T-helper 17 cell (primary cell): ENCODE measurements at places on chromosomes 2 and 18.

DNA sequence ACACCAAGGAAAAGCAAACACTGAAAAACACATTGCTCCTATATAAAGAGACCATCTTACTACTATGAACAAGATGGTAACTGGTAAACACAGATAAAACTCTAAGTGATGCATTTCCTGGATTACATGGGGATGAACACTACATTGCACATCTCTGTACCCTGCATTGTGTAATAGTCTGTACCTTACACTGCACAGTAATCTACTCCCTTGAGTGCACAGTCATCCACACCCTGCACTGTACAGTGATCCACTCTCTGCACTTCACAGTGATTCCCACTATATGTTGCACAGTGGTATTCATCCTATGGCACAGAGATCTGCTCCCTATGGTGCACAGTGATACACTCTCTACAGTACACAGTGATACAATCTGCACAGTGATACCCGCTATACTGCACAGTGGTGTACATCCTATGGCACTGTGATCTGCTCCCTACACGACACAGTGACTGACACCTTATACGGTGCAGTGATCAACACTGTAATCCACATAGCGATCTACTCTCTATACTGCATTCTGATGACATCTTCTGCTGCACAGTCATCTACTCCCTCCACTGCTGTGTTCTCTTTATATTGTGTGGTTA, 462.2 kb upstream of the RGPD4 start:
- DNase-seq, result no peak

DNA sequence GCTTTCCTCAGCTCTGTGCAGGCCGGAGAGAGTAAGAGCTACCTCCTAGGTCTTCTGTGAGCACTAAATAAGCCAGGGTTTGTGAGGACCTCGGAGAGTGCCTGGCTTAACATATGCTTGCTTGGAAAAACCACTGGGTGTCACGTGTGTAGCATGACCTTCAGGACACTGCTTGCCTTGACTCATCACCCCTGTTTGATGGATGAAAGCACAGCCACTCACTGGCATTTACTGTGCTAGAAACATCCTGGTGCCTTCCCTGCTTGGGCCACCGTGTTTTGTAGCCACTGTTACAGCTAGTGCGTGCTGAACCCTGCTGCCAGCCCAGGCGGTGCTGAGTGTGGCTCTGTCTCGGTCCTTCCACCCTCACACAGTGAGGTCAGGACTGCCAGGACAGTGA, 34.8 kb upstream of the ITM2C start:
- no peak for DNase-seq

GRCh38 chr2:100207411-100207885, 65.1 kb upstream of the AFF3 start:
- DNase-seq, result no peak

- DNase-seq, result no peak
These were observed 85.6 kb upstream of the SPTBN1 start for GRCh38 chr2:54370405-54371104.

DNA sequence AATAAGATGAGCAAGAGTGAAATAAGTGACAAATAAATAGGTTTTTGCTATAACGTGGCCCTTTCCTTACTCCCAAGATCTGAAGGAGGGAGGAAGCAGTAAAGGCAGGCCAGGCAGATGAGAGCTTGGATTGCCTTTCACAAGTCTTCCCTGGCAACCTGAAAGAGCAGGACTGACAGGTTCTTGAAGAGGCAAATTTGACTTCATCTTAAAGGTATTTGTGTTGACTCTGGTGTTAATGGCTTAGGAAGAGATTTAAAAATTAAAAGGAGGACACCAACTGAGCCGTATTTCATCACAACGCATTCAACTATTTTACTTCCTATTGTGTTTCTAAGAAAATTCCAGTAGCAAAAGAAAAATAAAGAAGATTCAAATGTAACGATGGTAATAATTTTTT, 3.2 kb downstream of the STRN start:
- DNase-seq, result no peak

- DNase-seq, result no peak
These were observed 18.9 kb downstream of the SAG start for GRCh38 chr2:233326500-233326899.

GRCh38 chr18:9362869-9363268, 28.3 kb downstream of the TWSG1 start:
- DNase-seq, result no peak

DNA sequence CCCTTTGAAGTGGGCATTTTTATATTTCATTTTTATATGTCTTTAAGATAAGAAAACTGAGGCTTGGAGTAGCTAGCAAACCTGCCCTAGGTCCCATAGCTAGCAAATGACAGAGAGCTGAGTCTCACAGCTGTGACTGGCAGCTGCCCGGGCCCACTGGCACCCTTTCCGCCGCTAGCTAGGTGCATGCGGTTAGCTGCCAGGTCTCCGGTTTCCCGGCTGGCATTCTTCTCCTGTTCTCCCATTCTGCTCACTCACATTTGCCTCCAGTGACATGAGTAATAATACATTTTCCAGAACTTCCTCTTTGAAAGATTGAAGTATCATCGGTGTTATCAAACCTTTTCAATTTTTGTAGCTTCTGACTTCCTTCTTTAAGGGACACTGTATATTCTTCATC, 38.7 kb downstream of the MTCL1 start:
- DNase-seq, result no peak

- DNase-seq, result no peak
These were observed 255.3 kb downstream of the CYP26B1 start for GRCh38 chr2:71892423-71892730.

GRCh38 chr2:177129610-177130009, 83.0 kb upstream of the HNRNPA3 start:
- no peak for DNase-seq

- DNase-seq, result no peak
These were observed 10.4 kb upstream of the MSGN1 start for GRCh38 chr2:17805717-17806363.

DNA sequence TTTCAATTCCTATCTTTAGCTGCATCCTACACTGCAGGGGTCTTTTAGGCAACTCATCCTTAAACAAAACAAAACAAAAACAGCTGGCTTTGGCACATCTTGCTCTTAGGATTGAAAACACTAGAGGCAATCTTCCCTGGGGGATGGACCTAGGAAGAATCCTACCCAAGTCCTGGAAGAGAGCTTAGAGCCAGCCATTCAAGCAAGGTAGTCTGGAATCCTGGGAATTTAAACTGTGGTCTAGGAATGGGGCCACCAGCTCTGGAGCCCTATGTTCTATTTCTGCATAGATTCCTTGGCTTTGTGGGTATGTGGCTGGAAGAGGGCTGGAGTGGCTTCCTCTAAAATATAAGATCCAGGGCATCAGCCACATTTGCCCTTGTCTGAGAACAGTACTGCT, 27.7 kb downstream of the MYL1 start:
- DNase-seq, result no peak

DNA sequence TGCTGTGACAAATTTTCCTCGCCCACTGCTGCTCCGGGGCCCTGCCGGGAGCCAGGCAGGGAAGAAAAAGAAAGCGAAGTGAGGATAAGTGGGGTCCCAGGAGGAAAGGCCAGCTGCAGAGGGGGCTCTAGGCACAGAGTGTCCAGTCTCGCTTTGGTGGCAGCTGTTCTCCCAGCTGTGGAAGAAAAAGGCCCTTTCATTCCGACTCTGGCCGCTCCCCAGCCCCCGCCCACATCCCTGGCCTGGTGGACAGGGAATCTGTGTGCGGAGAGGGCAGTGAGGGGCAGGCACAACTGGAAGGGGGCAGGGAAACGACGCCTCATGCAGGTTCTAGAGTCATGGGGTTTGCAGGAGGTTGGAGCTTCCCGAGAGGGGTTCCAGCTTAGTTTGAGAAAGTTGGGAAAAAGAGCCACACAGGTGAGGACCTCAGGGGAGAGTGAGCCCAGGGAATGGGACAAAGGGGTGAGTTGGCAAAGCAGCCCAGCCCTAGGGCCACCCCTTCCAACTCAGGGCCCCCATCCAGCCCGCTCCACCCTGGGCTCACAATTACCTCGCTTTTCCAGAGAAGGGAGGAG, 1.8 kb downstream of the RTKN start:
- no peak for DNase-seq

- no peak for DNase-seq
These were observed 7.9 kb upstream of the ERMN start for GRCh38 chr2:157333304-157334047.

- no peak for DNase-seq
These were observed 7.2 kb downstream of the RND3 start for GRCh38 chr2:150480241-150480640.
